ENCODE measurements at places on chromosomes 6 and 20.

- no peak for DNase-seq
Observed at GRCh38 chr6:26233649-26234420, 131.2 kb upstream of the BTN3A2 start.

- DNase-seq, result no peak
Observed at GRCh38 chr6:16800942-16801341, 39.7 kb upstream of the ATXN1 start.

- DNase-seq, result no peak
Observed at GRCh38 chr20:6956056-6956455, 188.6 kb downstream of the BMP2 start.

- DNase-seq, result no peak
Observed at GRCh38 chr6:68642977-68643376, 7.9 kb downstream of the ADGRB3 start.

DNA sequence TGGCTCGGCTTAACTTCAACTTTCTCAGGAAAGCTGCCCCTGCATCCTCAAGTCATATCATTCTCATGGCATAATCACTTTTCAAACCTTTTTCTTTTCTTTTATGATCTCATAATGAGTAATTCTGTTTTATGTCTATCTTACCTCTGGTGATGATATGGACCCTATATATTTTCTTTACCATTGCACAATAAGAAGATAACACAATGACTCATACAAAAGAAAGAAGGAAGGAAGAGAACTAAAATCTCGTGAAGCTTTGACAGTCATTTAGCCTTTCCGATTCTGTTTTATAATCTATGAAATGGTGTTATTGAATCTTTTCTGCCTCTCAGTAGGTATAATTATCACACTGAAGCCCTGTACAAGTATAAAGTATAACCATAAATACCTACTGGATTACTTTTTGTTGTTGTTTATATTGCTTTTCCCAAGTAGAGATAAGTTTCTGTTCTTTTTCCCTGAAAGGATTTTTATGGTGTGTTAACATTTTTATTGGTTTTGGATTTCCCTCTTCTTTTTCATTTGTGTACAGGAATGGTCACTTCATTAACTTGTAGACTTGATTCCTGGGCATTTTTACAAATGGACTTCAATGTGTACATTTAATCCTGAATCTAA is 300.9 kb downstream of the LAMA2 start:
- DNase-seq, result no peak

DNA sequence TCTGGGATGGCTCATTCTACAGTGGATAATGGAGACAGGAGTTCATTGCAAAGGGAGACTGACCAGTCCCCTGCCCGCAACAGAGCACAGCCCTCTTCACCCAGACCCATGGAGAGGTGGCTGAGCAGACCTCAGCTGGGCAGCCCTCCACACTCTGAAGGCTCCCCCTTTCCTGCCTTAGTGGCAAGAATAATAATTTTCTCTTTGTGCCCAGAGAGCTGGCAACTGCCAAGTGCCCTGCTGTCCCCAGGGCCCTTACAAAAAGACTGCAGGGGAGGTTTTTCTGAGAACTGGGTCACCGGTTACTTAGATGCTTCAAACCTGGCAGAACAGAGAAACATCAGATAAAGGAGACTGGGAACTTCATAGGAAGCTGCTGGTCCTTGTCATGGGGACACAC is 35.4 kb upstream of the ZNFX1 start:
- DNase-seq, result no peak

- peak; percentile 49 for DNase-seq
Observed at GRCh38 chr6:11381801-11382513, 149.5 kb upstream of the NEDD9 start.

- DNase-seq, result no peak
Observed at GRCh38 chr6:159871241-159871640, 19.5 kb upstream of the MAS1 start.

- DNase-seq, result no peak
Observed at GRCh38 chr6:96775727-96776400, 61.4 kb downstream of the GPR63 start.

GRCh38 chr20:33733654-33734576 is 2.1 kb downstream of the ZNF341 start:
- no peak for DNase-seq

- no peak for DNase-seq
Observed at GRCh38 chr6:170046791-170047626, 243.9 kb downstream of the DLL1 start.

- DNase-seq, result no peak
Observed at GRCh38 chr20:14576196-14576877, 238.9 kb upstream of the FLRT3 start.

DNA sequence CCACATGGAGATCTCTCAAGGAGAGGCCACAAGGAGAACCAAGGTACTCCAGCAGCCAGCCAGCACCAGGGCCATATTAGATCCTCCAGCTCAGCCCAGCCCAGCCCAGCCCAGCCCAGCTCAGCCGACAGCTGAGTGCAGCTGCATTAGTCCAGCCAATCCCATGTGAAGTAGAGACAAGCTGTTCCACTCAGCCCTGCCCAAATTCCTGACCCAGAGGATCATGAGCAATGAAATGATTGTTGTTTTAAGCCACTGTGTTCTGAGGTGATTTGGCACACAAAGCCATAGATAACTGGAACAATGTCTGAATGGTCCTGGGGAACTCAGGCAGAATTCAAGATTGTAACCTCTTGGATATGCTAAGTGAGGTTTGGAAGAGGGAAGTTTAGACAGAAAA is 59.5 kb upstream of the BMP2 start:
- DNase-seq, result no peak

DNA sequence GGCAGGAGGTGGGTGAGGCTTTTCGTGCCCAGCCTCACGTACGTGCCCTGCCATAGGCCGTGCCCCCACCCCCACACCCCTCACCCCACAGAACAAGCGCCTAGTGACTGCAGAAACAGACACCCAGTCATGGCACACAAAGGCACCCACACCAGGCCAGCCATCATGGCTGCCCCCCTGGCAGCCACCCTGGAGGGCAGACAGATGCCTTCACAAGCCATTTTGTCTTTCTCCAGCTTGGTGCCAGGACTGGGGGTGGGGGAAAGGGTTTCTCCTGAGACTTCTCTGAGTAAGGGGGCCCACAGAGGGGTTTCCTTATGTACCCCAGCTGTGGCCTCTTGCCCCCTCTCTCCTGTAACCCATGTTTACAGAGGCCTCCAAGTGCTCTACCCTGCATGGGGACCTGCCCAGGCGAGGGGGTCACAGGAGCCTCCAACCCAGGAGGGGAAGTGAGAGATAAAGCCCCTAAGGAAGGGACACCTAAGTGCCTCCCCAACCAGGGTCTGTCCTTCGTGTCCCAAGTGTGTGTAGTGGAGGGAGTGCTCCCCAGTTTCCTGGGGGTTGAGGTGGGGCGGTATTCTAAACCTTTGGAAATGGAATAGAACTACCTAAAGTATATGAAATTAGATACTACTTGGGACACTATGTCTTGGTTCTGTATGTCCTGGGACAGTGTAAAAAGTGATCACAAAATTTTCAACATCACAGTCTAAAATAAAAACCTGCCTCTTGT is 49.9 kb downstream of the MRPL14 start:
- no peak for DNase-seq

DNA sequence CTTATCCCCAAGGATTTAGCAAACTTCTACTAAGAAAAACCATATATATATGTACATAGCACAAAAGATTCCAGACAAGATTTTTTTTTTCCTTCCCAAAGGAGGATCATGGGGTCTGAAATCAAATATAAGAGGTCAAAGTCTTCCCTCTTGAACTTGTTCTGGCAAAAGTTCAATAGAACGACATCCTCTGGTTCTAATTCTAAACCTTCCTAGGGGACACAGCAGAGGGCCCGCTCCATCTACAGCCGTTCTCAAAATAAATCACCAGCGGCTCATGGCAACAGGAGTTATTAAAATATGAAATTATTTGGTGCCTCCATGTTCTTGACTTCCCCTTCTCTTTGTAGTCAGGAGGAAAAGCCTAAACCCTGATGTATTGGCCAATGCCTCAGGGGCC is 29.0 kb downstream of the ANKRD60 start:
- no peak for DNase-seq

DNA sequence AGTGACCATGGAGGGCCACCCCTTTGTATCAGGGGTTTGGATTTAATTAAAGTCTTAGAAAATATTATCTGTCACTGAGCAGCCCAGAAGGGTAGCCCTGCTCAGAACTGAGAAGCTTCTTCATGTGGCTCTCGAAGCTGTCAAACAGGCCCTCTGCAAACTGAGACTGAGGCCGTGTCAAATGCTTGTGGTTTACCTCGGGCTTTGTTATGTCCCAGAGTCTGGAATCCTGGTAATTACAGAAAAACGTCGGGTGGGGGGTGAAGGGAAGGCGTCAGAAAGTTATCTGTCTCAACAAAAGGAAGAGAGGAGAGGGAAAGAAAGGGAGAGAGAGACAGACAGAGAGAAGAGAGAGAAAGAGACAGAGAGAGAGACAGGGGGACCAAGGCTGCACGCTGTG is 200.8 kb downstream of the BMP7 start:
- DNase-seq, result no peak

DNA sequence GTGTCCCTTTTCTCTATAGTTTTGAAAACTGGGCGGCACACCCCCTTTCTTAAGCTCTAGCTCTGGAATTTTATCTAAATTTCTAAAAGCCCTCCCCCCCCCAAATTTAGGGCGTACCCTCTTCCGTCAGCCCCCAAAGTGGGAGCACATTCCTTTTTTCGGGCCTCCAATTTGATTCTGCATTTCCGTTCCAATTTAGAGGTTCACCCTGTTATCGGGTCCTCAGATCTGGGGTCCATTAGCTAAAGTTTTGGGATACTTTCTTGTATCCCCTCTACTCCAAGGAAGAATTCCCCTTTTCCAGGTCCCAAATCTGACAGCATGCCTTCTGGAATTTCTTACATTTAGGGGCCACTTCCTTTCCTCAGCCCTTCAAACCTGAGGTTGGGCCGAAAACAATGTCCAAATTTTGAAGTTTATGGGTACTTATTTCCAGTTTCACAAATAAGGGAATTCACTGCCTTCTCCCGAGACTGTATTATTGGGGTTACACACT is 796 bp downstream of the PHF20 start:
- DNase-seq, result no peak

- no peak for DNase-seq
Observed at GRCh38 chr6:80638213-80639055, 532.0 kb downstream of the BCKDHB start.

- DNase-seq, result no peak
Observed at GRCh38 chr6:139308286-139308916, 16.6 kb upstream of the TXLNB start.

GRCh38 chr6:21840428-21840827 is 246.9 kb downstream of the SOX4 start:
- no peak for DNase-seq

- no peak for DNase-seq
Observed at GRCh38 chr6:65229825-65230224, 477.2 kb downstream of the EYS start.

GRCh38 chr6:20680697-20681165 is 146.5 kb downstream of the CDKAL1 start:
- DNase-seq, result no peak

- DNase-seq, result no peak
Observed at GRCh38 chr6:31559606-31559957, 12.2 kb downstream of the NFKBIL1 start.

GRCh38 chr6:89525786-89526562 is 93.0 kb downstream of the ANKRD6 start:
- DNase-seq, result no peak

GRCh38 chr6:77425216-77425615 is 38.1 kb downstream of the HTR1B start:
- DNase-seq, result no peak

DNA sequence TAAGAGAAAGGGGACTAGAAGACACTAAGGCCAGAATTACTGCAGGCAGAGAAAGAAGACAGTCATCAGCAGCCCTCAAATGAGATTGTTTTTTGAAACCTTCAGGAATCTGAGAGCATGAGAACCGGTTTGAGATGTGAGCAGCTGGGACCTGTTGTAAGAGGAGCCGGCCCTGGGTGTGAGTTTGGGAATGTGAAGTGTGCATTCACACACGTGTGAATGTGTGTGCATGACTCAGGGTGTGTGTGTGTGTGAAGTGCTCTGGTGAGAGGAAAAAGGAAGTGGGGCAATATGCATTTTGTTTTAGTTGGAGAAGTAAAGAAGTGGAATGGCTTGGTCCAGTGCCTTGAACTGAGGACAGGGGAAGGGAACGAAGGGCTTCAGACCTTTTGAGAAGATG is 4.3 kb downstream of the SCUBE3 start:
- DNase-seq, result no peak

GRCh38 chr20:25246182-25246999 is 1.5 kb upstream of the PYGB start:
- no peak for DNase-seq

GRCh38 chr6:10193321-10193720 is 221.6 kb downstream of the TFAP2A start:
- no peak for DNase-seq

GRCh38 chr6:31776989-31777666 is at the start of gene VWA7:
VWA7 (minus strand) TSS chr6:31777328; CDS start chr6:31776779, 549 bp downstream.
- peak; percentile 70 for DNase-seq

- no peak for DNase-seq
Observed at GRCh38 chr6:107657373-107657754, 166.7 kb downstream of the SCML4 start.

DNA sequence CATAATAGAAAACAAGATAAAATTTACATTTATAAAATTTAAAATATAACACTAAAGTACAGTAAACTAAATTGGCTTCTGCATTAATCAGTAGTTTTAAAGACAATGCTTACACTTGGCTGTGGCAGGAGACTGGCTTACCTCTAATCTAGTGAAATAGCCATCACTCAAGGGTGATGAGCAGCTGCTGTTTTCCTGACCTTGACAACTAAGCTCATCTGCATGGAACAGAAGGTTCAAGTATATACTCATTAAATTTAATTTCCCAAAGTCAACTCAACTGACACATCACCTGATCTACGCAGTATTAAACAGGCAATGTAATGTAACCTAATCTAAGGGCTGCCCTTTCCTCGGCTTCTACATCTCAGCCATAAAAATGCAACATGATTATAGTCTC is 14.5 kb downstream of the TMX4 start:
- no peak for DNase-seq

- DNase-seq, result no peak
Observed at GRCh38 chr6:36655085-36655724, 23.3 kb upstream of the CDKN1A start.

- no peak for DNase-seq
Observed at GRCh38 chr6:74256781-74257180, 560.8 kb downstream of the CD109 start.

GRCh38 chr6:157325069-157325805 is 1.9 kb upstream of the TMEM242 start:
- no peak for DNase-seq

GRCh38 chr6:75233092-75233615 is 10.4 kb downstream of the COX7A2 start:
- DNase-seq, result no peak

GRCh38 chr6:29830409-29830808 is 2.8 kb downstream of the HLA-G start:
- DNase-seq, result no peak

- no peak for DNase-seq
Observed at GRCh38 chr6:42627674-42628073, 63.8 kb downstream of the UBR2 start.

DNA sequence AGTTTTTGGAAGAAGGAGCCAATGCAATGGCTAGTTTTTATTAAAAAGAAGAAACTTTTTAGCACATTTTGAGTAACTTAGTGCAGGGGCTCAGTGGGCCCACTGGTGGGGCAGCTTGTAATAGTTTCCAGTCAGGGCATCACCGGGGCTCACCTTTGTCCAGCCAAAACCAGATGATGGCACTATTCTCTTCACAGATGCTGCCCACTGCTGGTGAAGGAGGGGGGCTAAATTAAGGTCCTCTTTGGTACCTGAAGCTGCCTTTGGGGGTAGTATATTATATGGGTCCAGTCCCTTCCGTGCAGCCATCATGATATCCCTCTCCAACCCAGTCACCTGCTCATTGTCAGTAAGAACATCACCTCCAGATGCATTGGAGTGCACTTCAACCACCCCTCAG is 182.9 kb downstream of the PDE7B start:
- no peak for DNase-seq

All from stimulated activated CD4-positive, alpha-beta T cell treated with anti-CD3 and anti-CD28 coated beads, Interleukin-15, amount 100 ng/mL, for 1 hour (primary cell).